K562 (cell line): ENCODE measurements at places on chromosomes 11 and 22.

- no peak for DNase-seq
These were observed 208.1 kb upstream of the NARS2 start for GRCh38 chr11:78782725-78783124.

- no peak for DNase-seq
These were observed at the start of gene RIC3 for GRCh38 chr11:8168485-8169257. RIC3 (minus strand) TSS chr11:8169025; CDS start chr11:8168989, 36 bp downstream.

DNA sequence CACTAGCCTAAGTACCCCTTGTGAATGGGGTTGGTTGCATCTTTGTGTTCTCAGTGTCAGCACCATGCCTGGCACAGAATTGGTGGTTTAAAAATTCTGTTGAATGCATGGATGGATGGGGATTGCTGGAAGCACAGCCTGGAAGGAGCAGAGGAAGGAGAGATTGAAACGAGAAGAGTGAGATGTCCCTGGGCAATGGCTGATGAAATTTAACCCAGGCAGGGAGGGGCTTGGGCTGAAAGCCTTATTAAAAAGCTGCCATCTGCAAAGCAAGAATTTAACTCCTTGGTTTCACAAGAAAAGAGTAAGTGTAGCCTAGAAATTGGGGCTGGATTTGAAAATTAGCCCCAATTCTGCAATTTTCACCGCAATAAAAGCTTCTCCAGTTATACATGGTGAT, 126.7 kb downstream of the TEAD1 start:
- DNase-seq, result no peak

DNA sequence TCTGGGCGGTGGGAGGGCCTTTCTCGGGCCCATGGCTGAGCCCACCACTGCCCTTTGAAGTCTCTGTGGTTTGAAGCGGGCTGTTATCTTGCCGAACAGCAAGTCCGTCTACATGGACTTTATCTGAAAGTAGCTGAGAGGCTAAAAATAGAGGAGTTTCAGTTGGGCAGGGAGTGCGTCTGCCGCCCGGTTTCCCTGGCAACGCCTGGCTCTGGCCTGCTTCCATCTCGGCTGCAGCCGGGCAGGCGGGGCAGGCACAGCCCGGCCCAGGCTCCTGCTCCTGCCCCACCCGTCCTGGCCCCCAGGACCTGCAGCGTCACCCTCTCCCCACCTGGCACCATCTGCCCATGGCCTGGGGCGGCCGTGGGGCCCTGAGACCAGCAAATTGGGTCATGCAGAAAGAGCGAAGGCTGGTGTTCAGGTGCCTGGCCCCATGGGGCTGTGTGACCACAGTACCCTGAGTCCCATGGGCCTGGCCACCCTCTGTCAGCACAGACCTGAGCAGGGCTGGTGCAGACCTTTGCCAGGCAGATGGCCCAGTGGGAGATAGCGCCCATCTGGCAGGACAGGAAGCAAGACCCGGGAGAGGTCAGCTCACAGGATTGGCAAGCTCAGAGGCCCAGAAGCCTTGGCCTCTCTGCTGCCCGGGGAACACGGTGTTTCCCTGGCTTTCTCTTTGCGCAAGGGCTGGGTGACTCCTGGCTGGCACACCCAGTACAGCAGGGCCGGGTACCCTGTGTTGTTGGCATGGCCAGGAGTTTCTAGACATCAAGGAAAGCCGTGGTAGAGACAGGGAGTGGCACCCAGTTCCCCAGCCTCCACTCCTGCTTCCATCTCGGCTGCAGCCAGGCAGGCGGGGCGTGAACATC, 79.1 kb upstream of the KCNQ1OT1 start:
- DNase-seq, result peak; percentile 85

DNA sequence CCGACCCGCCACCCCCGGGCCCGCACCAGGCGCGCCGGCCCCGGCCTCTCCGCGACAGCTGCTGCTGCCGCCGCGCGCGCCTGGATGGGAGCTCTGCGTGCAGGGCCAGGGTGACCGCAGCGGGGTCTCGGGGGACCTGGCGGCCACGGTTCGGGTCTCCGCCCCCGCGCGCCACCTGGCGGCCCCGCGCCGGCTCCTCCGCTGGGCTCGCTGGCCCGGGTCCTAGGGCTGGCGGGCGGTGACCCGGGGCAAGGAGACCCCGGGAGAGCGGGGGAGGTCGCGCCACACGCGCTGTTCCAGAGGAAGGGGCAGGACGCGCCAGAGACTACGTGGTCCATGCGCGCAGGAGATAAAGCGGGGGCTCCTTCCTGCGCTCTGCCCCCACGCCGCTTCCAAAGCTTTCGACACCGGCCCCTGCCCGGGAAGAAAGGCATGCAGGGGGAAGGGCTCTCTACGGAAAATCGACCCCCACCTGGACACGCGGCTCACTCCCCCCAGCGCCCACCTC, 562 bp downstream of the SHANK2 start:
- no peak for DNase-seq

DNA sequence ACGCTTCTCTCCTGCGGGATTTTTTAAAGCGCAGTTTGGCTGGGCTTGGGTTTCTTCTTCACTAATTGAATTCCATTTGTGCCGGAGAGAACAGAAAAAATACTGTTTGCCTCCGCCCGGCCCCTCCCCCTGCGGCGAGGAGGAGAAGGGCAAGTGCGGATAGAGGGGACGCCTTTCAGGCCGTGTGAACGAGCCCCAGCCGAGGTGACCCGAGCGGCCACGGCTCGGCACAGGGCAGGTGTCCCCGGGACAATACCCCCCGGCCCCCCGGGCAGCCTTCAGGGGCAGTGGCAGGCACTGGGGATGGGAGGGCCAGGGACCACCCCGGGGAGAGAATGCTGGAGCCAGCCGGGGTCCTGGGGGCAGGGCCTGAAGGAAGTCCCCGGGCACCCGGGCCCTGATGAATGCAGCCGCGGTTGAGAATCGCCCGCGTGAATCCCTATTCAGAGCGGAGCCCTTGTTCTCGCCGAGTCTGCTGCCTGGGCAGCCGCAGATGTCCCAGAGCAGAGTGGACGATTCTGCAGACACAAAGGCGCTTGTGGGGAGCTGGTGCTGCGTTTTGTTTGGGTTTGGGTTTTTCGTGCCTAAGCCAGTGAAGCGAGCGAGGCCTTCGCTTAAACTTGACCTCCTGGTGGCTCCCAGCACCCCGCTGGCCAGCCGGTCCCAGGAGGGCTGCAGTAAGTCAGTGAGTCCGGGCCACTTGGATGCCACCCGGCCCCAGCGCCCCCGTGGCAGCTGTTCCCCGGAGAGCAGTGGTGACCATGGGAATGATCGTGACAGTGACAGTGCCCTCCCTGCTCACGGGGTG, 96.0 kb downstream of the WNT7B start:
- DNase-seq, result no peak

DNA sequence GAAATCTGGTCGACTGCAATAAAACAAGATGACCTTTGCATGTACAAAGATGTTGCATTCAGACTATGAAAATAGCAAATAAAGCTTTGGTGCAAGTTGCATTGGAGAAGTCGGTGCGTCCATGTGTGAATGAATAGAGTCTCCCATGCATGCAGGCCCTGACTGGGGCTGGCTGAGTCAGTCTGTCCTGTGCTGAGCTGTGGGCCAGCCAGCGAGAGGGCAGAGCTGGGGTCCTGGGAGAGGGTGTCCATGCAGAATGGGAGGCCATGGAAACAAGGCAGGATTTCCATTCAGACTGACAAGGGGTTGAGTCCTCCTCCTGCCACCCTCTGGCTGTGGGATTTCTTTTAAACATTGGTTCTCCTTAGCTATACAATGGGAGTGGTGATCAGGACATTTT, 2.3 kb upstream of the CRYBB3 start:
- no peak for DNase-seq

GRCh38 chr11:76659672-76660532, 10.6 kb downstream of the LRRC32 start:
- no peak for DNase-seq

- DNase-seq, result peak; percentile 64
These were observed 1.7 kb downstream of the STX3 start for GRCh38 chr11:59756845-59757244.

DNA sequence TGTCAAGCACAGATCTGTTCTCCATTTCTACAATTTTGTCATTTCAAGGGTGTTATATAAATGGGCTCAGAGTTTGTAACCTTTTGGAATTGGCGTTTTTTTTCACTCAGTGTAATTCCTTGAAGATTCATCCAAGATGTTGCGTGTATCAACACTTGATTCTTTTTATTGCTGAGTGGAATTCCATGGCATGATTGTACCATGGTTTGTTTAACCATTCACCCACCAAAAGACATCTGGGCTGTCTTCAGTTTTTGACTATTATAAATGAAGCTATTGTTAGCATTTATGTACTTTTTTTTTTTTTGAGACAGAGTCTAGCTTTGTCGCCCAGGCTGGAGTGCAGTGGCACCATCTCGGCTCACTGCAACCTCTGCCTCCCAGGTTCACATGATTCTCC, 2.9 kb downstream of the OOSP1 start:
- no peak for DNase-seq

DNA sequence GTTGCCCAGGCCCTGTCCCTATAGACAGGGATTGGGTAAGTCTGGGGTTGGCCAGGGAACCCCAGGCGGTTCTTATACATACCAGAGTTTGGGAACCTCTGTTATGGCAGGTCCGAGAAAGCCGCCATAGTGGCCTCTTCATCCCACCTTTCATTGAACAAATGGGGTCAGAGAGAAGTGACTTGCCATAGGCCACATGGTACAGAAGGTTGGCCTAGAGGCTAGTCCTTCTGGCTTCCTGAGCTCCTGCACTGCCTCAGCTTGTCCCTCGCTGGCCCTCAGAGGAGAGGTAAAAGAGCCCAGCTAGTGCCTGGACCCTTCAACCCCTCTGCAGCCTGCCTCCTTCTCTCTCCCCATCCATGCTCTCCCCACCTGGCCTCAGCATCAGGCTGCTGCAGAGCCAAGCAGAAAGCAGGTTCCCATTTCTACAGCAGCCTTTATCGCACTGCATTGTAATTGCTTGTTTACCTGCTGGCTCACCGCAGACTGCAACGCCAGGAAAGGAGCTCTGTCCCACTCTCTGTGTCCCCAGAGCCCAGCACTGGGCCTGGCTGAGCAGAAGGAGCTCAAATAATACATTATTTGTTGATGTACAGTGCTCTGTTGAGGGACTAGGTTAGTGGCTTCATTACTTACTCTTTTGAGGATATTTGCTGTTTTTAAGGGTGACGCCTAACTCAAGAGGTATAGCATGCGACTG, 103.6 kb downstream of the TRIM29 start:
- no peak for DNase-seq

- no peak for DNase-seq
These were observed 109.0 kb downstream of the SIK3 start for GRCh38 chr11:116989184-116989583.

DNA sequence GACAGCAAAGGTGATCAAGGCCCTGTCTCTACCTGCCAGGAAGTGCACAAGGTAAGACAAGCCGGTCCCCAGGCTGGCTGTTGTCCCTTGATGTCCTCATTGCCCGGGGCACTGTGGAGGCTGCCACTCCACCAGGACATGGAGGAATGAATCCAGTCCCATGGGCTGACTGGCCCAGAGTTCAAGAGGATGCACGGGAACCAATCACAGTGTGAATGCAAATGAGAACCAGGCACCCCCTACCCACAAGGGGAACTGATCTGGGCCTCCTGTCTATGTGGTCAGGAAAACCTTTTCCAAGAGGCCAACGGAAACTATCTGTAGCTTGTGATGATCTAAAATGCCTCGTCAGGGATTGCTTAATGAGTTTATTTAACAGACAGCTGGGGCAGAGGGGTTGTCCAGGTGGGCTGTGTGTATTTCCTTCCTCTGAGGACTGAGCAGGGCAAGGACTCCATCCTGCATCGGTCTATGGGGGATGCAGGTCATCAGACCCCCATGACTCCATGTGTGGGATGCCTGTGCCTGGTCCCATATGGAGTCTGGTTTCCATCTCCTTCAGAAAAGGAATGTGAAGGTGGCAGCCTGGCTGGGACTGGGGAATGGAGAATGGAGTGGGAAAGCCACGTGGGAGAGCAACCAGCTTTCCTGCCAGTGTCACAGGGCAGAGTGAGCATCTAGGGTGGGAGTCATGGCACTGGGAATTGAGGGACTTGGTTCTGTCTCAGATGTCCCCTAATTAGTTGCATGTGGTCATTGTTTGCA, 60.5 kb downstream of the CD82 start:
- DNase-seq, result no peak

GRCh38 chr11:121553806-121554205, 101.0 kb upstream of the SORL1-AS1 start:
- no peak for DNase-seq

DNA sequence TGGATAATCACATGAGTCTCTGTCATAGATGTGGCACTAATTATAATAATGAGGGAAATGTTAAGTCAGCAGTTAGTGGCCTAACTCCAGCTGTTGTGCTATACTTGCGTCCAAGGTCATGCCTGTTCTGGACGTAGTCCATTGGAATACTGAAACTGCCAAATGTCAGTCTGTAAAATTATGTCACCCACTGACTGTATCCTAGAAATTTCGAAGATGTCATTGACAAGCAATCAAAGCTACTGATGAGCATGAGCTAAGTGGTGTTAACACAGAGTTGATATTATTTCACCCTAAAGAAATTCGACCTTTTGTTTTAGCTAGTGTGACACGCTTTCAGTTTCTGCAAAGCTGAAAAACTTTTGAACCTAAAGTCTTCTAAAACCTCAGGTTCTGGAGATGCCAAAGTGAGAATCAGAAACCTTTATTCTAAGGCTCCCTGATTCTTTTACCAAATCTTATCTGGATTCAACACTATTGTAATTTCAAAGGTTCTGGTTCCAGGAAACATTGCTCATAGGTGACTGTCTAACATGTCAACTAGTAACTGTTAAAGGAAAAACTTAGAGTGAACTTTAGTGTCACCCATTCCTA, 14.9 kb upstream of the ME3 start:
- DNase-seq, result no peak

GRCh38 chr11:27046956-27047355, 6.3 kb downstream of the BBOX1 start:
- no peak for DNase-seq

DNA sequence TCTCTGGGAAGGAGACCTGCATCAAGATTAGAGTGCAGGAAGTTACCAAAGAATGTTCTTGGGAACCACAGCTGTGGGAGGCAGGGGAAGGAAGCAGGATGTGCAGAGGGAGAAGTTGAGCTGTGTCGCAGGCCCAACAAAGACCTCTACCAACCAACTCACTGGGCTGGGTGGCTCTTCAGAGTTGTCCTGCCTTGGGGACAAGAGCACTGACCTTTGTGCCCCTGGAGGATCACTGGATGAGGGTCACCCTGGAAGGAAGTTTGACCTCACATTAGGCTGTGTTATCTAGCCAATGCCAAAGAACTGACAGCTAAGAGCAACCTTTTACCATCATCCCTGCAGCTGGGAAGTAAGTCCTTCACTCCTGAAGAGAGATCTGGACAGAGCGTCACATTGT, 130.6 kb downstream of the RRAS2 start:
- no peak for DNase-seq

DNA sequence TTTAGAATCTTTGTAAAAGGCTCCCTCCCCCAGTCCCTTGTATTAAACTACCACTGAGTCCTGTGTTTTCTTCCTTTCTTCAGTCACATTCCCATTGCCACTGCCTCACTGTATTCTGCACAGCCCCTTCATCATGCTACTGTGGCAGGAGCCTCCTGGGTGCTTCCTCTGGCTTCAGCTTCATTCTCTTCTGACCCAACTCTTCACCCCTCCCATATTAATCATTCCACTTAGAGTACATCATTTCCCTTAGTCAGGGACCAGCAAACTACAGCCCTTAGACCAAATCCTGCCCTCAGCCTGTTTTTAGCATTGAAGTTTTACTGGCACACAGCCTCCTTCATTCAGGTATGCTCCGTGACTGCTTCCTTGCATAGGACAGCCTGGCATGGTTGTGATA, 127.7 kb upstream of the MTNR1B start:
- no peak for DNase-seq

GRCh38 chr22:20803696-20804324, 29.9 kb downstream of the SERPIND1 start:
- DNase-seq, result peak; percentile 78
